ENCODE measurements at places on chromosomes 1 and 21.

DNA sequence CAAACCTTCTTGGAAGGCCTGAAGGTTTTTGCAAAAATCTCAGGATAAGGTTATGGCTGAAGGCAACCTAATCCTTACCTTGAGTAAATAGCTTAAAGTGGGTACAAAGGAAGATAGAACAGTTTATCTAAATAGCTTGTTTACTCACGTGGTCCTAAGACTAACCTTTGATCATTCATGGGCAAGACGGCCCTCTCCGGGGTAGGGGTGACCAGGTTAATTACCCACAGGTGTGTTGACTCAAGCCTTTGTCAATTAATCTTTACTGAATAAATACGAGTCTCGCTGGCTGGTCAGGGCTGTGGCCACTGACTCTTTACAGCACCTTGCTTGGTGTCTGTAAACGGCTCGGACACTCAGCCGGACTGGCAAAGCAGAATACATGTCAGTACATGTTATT is 10.8 kb downstream of the AADACL4 start:
- no peak for DNase-seq

GRCh38 chr1:214976665-214977064 is 105.9 kb upstream of the KCNK2 start:
- DNase-seq: no peak

DNA sequence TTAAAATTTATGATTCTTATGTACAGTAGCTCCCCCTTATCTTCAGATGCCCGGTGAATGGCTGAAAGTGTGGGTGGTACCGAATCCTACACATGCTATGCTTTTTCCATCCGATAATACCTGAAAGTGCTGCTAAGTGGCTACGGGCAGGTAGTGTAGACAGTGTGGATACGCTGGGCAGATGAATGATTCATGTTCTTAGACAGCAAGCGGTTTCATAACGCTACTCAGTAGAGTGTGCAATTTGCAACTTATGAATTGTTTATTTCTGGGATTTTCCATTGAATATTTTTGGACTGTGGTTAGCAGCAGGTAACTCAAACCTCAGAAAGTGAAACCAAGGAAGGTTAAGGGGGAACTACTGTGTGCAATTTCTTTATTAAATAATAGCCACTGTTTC is 7.5 kb downstream of the PCP4 start:
- no peak for DNase-seq

- DNase-seq: no peak
These were observed 22.2 kb downstream of the VAV3 start for GRCh38 chr1:107942814-107943213.

- DNase-seq: peak; percentile 27
These were observed 44.6 kb upstream of the ZNF281 start for GRCh38 chr1:200454425-200454824.

DNA sequence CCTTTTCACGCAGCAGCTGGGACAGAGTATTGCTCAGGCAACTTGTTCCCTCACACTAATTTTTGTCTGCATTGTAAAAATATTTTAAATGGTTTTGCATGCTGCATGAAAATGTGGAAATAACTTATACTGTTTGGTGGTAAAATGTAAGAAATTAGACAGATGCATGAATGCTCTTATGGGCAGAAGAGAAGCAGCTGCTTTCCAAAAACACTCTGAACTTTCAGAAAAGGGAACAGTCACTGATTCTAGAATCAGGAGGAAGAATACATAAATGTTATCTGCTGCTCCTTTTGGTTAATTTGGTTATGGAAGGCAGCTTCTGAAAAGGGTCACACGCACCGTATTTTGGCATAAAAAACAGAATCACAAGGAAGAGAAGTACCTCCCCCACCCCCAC is 87.0 kb upstream of the RUNX1 start:
- DNase-seq: no peak

- no peak for DNase-seq
These were observed 31.8 kb upstream of the RBM15 start for GRCh38 chr1:110307239-110307974.

DNA sequence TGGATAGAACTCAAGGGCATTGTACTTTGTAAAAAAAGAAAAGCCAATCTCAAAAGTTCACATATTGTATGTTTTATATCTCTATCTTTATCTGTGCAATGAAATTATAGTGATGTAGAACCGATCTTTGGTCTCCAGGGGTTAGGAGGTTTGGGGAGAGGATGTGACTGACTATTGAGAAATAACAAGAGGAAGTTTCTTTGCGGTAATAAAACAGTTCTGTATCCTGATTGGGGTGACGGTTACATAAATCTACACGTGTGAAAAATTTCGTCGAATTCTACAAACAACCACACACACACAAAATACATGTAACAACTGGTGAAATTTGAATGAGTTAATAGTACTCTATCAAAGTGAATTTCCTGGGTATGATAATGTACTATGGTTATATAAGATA is 10.6 kb upstream of the OR2T33 start:
- DNase-seq: no peak

DNA sequence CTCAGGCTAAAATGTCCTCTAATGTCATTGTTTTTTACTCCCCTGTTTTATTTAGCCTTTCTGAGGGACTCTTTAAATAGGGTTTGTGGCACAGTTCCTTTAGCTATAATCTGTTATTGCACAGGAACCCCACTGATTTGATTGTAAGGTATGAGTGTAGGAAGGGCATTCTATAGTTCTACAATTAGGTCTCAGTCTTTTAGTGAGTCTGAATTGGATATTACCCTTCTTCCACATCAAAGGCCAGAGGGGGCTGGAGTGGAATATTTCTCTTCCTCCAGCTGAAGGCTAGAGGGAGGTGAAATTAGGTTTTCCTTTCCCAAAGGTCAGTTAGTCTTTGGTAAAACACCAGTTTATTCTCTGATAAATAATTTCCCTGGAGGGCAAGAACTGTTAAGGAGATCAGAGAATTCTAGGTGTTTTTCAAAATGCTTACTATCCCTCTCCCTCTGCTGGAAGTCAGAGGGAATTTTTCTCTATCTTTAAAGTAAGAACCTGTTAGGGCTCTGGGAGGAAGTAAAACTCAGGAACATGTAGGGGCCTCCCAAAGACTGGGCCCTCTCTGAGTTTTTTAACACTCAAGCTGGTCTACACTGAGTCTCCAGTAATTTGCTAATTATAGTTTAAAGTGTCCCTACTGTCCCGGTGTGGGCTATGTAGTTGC is 176.3 kb upstream of the ZNHIT6 start:
- DNase-seq: no peak

GRCh38 chr1:162080472-162081015 is 11.1 kb downstream of the NOS1AP start:
- no peak for DNase-seq

DNA sequence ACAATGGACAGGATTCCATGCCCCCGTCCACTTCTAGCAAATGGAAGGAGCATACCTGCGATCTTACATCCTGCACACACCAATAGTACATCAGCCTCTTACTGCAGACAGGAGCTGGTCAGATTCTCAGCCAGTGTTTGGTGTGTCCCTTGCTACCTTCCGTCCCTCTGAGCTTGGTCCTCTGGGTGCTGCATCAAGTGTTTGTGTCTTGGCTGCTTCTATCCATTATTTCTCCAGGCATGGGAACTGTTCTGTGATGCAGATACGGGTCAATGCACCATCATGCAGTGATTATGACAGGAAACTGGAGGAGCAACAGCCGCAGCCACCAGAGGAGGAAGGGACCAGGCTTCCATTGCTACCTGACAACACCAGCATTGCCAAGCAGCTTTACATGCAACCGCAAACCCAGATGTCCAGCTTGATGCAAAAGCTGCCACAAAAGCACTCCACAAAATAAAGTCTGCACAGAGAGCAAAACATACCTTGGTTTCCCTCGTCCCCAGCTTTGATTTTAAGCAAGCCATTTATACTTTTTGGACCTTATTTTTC is 21.9 kb upstream of the OVAAL start:
- DNase-seq: no peak

GRCh38 chr1:212928323-212929291 is 21.7 kb upstream of the VASH2 start:
- DNase-seq: no peak

DNA sequence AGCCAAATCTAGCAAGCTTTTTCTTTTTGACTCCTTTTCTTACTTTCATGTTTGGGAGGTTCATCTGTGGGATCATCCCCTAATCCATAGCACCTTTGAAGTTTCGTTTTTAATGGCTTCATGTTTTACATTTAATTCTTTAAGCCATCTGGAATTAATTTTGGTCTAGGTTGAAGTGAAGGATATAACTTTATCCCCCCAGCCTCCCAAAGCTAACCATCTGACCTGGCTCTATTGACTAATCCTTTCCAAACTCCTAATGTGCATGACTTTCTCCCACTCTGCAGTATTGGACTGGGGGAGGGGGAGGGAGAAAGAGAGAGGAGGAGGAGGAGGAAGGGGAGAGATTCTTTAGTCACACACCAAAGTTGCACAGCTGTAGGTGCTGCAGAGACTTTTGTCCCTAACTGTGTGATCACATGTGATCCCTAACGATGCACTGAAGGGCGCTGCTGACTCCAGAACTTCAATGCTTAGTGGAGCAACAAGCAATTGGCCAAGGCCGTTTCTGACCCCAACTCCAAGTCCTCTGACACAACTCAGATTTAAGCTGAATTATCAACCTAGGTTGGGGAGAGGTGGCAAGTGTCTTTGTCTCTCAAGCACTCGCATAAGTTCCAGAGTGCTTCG is 191.6 kb downstream of the HUNK start:
- DNase-seq: no peak

DNA sequence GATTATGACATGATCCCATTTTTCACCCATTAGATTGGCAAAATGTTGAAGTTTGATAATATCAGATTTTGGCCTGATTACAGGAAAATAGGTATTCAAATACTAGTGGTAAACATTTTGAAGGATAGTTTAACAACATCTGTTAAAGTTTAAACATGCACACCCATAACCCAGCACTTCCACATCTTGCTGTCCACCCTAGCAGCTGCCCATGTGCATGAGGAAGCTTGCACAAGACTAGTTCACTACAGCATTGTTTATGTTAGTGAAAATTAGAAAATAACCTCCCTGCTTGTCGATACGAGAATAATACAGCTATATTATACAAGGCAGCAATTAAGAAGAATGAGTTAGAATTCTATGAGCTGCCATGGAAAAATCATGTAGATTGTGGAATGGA is 127.6 kb downstream of the C1orf21 start:
- no peak for DNase-seq

DNA sequence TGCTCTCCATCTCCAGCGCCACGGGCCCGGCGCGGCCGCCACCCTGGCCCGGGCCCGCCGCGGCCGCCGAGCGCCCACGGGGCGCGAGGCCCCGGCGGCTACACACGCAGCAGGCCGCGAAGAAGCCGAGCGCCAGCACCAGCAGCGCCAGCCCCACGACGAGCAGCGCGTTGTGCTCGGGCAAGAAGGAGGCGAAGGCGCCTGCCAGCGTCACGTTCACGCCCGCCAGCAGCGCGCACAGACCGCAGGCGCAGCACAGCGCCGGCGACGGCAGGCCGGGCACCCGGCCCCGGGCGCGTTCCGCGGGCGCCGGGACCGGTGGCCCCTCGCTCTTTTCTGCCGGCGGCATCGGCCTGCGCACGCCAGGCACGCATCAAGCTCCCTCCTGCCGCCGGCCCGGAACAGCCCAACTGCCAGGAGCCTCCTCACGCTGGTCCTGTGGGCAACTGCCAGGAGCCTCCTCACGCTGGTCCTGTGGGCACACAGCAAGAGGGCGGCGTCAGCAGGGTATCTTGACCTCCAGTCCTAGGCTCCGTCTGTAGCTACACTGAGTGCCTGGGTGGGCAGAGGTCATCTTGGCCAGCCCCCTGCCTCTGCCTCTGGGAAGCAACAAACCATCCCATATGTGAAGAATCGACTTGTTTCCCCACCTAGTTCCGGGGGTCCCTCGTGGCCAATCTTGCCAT is 18.1 kb downstream of the KNCN start:
- peak; percentile 18 for DNase-seq

DNA sequence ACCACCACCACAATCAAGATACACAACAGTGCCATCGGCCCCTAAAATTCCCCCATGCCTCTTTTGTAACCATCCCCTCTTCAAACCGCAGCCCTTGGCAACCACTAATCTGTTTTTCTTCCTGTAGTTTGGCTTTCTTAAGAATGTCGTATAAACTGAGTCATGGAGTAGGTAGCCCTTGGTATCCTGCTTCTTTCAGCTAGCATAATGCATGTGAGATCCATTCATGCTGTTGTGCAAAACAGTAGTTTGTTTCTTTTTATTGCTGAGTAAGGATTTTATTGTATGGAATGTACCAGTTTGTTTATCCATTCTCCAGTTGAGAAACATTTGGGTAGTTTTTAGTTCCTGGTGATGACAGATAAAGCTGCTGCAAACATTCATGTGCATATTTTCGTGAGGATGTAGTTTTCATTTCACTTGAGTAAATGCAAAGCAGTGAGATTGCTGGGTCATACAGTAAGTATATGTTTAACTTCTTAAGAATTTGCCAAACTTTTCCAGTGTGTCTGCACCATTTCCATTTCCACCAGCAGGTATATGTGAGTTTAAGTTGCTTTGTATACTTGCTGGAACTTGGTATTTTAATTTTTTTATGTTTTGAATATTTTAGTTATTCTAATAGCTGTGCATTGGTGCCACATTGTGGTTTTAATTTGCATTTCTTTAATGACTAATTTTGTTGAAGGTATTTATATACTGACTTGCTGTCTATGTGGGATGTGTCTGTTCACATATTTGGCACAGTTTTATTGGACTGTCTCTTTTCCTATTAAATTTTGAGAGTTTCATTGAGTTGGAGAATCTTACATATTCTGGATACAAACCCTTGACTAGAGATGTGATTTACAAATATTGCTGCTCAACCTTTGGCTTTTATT is 148.4 kb upstream of the MAP1LC3C start:
- DNase-seq: no peak

DNA sequence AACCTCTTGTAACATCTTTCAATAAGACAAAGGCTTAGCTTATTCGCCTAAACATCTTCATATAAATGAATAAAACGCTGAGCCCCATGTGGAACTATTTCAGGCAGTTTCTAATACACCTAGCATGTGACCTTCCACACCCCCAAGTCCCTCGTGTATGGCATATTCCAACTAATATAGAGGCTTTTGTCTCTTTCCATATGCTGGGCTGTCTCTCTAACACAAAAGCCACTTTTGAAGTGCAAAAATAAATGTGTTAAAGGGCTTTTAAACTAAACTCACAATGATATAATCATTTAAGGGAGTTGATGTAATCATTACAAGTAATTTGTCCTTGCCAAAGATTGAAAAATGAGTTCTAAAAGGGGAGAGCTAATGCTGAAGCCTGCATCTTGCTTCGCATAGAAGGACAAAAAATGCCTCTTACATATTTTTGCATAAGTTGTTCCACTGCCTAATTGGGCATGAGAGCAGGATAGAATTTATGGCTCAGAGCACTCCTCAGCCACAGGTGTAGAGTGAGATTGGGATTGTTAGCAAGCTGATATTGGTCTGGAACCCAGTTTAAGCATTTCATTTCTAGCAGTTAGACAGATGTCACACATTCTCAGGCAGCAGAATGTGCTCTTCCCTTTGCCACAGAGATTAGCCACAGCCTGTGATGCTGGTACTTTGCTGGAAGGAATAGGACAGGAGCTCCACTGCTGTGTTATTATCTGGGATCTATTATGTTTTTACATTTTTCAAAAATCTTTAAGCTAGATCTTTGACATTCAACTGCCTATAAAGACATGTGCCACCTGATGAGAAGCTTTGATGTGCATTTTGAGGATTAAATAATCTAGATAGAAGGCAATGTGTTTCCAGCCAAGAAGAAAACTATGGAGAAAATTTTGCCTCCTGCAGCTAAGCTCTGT is 1044.4 kb downstream of the ADGRL2 start:
- no peak for DNase-seq

- no peak for DNase-seq
These were observed 40.0 kb upstream of the CITED4 start for GRCh38 chr1:40901886-40902852.

GRCh38 chr21:14869984-14870852 is 194.6 kb downstream of the NRIP1 start:
- DNase-seq: no peak

All from erythroblast (primary cell).